ENCODE measurements at places on chromosomes 5 and 9. TPM values are rescaled to one million over a fixed set of nuclear protein-coding genes. Genes with fewer than 3 reads are reported as not detected.

DNA sequence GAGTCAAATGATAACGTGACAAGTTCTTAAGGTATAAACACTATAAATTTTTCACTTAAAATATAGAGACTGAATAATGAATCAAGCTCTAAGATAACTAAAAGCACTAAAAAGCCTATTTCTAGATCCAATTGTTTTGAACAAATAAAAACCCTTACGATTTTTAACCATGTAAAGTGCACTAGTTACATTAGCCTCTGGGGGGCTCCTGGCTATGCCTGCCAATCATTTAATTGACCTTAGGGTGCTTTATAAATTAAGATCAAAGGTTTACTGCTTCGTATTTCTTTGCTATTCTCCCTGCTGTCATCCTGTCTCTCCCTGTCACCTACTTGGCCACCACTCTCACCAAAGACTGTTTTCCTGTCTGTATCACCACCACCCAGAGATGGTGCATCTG, 133.4 kb downstream of the ESM1 start:
- no peak for DNase-seq

OTP gene
- polyA plus RNA-seq, result not detected

C6 gene
- polyA plus RNA-seq, result 16.2 TPM

DNA sequence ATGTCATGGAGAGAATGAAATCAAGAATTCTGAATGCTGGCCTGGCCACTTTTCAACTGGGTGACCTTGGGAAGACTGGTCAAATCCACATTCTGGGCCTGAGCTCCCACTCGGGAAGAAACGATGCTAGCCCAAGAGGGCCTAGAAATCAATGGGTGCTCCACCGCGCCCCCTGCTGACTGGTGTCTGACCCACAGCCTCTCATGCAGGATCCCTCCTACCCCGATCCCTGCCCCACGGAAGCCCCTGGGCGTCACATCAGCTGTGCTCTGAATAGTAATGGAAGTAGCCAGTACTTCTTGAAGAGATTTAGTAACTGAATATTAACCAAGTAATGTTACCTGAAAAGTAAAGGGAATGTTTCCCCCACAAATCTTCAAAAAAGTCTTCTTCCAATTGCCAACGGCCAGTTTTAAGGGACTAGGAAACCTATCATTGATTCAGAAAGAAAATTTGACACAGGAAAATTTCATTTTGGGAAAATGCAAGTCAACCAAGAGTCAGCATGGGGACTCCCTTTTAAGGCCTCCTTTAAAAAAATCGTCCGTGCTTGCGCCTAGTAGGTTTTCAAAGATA, 43.9 kb downstream of the CRB2 start:
- DNase-seq, result no peak

DNA sequence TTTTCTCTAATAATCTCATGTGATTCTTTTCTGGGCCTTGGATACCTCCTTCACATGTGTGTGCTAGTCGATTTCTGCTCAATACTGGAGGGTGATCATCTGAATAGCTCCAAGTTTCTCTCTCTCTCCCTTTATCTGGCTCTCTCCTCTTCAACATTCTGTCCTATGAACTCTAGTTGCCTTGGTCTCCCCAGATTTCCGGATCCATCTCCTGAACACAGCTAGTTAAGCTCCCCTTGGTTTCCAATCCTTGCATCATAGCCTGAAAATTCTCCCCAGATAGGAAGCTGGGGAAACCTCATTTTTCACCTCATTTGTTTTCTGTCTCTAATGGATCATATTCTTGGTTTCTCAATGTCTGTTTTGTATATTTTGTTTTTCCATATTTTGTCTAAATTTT, 832.3 kb downstream of the MTRR start:
- no peak for DNase-seq

- no peak for DNase-seq
Observed at GRCh38 chr9:130111786-130112537, 58.3 kb downstream of the GPR107 start.

DNA sequence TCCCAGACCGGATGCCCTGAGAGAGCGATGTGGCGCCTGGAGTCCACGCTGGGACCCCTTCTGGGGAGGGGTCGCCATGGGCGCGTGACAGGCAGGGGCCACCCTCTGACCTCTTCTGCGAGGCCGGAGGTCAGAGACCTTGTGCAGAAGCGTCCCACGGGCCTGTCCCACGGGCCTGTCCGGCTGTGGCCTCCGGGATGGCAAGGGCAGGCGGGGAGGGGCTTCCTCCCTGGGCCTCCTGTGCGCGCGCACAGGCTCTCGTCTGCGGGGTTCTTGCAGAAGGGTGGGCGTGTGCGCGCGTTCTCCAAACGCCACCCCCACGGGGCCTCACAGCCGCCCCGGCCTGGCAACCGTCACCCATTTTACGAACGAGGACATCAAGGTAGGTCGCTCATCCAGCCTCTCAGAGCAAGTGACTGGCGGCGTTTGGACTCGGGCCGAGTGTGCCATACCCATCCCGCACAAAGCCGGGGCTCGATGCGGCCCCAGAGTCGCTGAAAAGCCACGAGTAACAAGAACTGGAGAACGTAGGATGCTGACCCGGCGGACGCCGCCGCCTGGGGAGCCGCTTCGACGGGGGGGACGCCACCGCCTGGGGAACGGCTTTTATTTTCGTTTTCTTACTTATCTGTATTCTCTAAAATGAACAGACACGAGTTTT, 897 bp downstream of the AHRR start:
- DNase-seq, result no peak

GRCh38 chr9:119283078-119283794, 86.0 kb downstream of the BRINP1 start:
- DNase-seq, result peak; percentile 37

DNA sequence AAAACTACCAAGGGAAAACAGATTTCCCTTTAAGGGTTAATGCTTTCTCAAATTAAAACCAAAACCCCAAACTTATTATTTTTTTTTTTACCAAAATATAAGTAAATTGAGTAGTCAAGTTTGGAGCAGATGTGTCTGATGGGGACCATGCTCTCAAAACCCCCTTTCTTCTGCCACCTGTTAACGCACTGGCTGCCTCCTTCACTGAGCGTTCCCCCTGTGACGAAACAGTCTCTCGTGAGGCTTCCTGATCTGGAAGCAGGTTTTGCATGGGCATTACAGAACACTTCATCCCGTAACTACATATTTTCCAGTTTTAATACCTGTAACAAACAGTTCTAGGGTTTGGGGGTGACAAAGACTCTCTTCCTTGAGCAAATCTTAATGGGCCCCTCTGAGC, 59.4 kb downstream of the ANKH start:
- no peak for DNase-seq

CORO2A gene
- polyA plus RNA-seq, result 11.7 TPM

DNA sequence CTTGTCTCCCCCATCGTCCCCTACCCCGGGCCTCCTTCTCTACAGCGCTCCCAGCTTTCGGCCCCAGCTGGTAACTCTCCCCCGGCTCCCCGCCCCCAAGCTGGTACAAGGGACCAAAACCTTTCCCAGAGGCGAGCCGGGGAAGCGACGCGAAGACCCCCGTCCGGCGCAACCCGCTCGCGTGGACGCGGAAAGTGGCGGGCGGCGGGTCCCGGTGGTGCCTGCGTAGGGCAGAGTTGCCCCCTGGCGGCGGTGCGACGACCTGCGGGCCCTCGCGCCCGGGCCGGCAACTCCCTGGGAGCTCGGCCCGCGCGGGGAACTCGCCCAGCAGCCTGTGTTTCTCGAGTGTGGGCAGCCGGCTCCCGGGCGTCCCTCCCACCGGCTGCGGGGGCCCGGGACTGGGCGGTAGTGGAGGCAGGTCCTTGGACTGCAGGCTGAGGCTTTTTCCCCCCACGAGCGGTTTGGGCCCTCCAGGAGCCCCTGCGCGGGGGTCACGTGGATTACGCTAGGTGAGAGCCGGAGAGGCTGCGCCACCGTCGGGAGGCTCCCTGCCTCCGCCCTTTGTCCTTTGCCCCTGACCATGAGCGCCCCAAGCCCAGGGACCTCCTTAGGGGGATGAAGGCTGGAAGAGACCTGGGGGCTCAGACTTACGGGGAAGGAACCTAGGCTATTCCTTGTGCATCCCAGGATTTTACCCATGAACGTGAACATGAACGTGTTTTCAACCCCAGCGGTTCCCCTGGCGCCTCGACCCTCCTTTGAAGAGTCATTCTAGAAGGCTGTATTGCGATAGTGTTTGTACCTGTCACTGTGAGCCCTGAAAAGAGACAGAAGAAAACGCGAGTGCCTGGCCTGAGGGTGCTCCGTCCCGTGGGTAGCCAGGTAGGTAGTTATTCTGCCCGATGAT, 2.9 kb upstream of the FOXD1 start:
- peak; percentile 84 for DNase-seq

DNA sequence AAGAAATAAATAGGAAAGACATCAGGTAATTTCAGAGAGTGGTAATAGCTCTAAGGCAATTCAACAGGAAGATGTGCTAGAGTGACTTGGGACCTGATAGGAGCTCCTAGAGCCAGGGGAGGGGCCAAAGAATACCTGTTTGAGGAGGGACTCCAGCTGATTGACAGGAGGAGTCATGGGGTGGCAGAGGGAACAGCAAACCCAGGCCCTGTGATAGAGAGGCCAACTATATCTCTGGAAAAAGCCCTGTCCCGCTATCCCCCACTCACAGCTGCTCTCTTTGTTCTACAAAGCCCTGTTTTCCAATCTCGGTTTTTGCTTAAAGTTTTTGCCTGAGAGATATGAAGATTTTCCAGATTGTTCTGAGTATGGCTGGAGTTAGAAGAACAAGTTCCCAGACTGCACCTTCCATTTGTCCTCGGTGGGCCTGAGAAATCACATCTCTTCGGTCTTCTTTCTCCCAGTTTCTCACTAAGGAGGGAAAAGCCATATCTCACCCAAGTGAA, 9.0 kb upstream of the NSD1 start:
- DNase-seq, result no peak

DNA sequence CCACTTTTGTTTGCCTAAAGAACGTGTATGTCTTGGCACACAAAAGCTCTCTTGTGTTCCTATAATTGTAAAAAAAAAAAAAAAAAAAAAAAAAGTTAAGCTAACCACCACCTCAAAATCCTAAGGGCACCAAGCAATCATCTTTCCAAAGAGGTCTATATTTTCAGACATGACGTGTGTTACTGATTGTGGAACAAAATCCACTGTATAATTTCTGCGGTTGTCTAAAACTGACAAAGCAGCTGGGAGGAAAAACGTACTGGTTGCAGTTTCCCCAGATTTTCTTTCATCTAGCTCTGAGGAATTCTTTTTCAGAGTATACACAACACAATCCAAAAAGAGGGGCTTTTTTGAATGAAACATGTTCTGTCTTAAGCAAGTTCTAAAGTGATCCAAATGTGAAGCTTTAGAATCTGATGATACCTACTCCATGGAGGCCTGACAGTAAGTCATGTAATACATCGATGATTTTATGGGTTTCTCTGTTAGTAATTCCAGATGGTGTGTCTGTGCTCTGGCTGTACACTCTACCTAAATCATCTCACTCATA, 375.6 kb upstream of the NUDT12 start:
- DNase-seq, result no peak

NAIP gene
- 5.1 TPM for polyA plus RNA-seq

KCNN2 gene
- polyA plus RNA-seq, result 6.4 TPM

- peak; percentile 94 for DNase-seq
Observed at GRCh38 chr9:121286973-121287741, 19.2 kb downstream of the GSN start.

DNA sequence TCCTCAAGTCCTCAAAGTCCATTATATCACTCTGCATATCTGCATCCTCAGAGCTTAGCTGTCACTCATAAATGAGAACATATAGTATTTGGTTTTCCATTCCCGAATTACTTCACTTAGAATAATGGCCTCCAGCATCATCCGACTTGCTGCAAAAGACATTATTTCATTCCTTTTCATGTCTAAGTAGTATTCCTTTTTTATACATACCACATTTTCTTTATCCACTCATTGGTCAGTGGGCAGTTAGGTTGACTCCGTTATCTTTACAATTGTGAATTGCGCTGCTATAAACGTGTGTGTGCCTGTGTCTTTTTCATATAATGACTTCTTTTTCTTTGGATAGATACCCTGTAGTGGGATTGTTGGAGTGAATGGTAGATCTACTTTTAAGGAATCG, 117.2 kb downstream of the OR2K2 start:
- no peak for DNase-seq

FRMPD1 gene
- 1.2 TPM for polyA plus RNA-seq
